Tibial nerve (tissue), 4 donors: ENCODE measurements at places on chromosomes 6 and 20. TPM values are rescaled to one million over a fixed set of nuclear protein-coding genes. Genes with fewer than 3 reads are reported as not detected.

The CDC40 gene
- 16.3 TPM for total RNA-seq

- no peaks in the 10 kb centered on the region for H3K36me3 ChIP-seq
- no peak overlapping the region for H3K4me3 ChIP-seq
- no peak for DNase-seq
- no peaks in the 10 kb centered on the region for H3K27me3 ChIP-seq
- no peak overlapping the region for H3K27ac ChIP-seq
- peaks cover 12% of the 10 kb centered on the region for H3K4me1 ChIP-seq
Measured at GRCh38 chr20:62778058-62778457, 18.2 kb upstream of the MRGBP start.

The MEI4 gene
- total RNA-seq: not detected

- no peaks in the 10 kb centered on the region for H3K27me3 ChIP-seq
- no peaks in the 10 kb centered on the region for H3K36me3 ChIP-seq
- DNase-seq: no peak
Measured at GRCh38 chr6:157967486-157967885, 14.2 kb upstream of the SYNJ2 start.

- H3K4me3 ChIP-seq: peak overlapping the region; percentile 100
- H3K36me3 ChIP-seq: no peaks in the 10 kb centered on the region
- peak overlapping the region; percentile 100 for H3K27ac ChIP-seq
- no peak for DNase-seq
- peaks cover 28% of the 10 kb centered on the region for H3K4me1 ChIP-seq
Measured at GRCh38 chr6:89082486-89082891, 1.9 kb downstream of the PNRC1 start.

The NTSR1 gene
- total RNA-seq: not detected

The C20orf202 gene
- not detected for total RNA-seq
